NCI-H524 (cell line): ENCODE measurements at places on chromosomes 3 and 15.

DNA sequence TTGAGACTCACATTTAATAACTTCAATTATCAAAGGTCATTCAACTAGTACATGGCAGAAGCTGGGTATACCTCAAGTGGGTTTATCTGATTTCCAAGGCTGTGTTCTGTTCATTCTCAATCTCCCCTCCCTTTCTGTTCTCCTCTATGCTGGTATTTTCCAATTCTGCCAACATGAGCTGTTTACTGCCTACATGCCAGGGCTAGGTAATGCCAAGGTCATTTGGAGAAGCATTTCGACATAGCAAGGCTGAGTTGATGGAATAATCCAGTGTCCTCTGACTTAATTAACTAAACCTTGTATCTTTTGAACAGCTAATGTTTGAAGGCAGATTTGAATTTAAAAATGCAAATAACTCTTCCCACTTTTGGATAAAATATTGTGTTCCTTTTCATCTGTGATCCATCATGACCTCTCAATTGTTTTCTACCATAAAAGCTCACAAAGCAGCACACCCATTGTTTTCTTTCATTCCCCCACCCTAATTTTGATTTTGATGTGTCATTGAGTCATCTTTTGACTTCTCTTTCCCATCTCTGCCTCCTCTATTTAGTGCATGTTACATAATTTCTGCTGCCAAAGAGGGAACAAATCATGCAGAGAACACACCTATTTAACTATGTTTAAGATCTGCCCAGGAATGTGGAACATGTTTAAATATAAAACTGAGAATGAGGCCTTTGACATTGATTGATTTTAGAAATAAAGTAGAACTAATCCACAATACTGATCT is 308.8 kb upstream of the NR2E3 start:
- DNase-seq: no peak

- no peak for DNase-seq
These were observed 21.4 kb downstream of the CCDC13 start for GRCh38 chr3:42751609-42752008.

DNA sequence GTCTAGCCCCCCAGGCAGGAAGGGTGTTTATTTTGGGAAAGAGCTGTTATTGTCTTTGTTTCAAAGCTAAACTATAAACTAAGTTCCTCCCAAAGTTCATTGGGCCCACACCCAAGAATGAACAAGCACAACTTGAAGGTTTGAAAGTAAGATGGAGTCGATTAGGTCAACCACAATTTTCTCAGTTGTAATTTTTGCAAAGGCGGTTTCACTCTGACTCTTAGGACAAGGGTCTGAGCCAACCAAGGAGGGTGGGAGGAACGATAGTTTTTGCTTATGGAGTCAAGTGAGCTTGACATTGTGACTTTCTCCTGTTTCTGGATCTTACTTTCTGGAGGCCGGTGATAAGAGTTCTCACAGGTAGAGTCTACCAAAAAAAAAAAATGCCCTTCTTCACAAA is 5.8 kb upstream of the ZNF770 start:
- no peak for DNase-seq

- DNase-seq: no peak
These were observed 102.3 kb downstream of the RORA start for GRCh38 chr15:61126811-61127210.

DNA sequence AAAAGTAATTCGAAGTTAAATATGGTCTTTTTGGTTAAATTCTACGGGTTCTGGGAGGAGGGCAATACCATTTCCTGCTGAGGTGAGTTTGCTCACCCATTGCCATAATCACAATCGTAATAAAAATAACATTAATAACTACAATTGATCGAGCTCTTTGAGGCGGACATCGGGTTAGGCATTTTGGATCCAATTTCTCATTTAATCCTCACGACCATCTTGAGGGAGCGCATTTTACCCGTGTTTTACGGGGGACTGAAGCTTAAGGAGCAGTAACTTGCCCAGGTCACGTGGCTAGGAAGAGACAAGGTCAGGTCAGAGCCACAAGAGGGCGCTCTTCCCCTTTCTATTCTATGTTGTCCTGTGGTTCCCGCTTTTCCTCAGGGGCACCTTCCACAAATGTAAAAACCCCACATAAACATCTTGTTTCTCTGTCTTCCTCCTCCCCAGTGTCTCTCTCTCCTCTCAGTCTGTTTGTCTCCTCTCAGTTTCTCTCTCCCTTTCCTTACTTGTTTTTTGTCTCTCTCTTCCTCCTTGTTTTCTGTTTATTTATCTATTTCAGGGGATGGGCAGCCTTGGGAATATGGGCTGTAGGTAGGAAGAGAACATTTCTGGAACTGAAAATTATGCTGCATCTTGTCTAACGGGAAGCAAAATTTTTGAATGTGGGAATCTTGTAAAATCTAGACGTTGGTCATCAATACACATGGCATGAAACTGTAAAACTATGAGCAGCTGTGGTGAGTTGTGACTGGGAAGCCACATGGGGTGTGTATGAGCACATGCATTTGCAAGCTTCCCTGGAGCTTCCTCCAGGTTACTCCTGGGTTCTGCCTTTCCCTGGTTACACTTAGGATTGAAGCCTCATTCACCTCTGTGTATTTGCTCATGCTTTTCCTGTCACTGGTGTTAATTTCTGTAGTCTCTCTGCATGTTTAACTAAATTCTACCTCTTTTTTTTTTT is 71.0 kb downstream of the SQOR start:
- peak; percentile 85 for DNase-seq

DNA sequence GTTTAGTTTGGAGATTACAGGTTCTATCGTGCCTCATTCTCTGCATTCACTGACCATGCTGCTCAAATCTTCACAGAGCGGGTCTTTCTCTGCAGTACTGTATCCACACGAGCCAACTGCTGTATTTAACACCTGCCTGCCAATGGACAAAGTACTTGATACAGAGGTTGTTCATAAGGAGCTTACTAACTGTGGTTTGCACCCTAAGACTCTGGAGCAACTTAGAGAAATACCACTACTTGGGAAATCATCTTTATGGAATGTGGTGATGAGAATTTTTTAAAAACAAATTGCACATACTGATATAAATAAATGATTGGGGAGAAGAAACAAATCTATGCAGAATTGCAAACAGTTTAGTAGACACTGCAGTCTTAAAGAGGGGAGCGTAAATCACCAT is 90.0 kb downstream of the PPP2R3A start:
- DNase-seq: no peak

- DNase-seq: no peak
These were observed 19.3 kb upstream of the ZPLD1 start for GRCh38 chr3:102415553-102415952.

GRCh38 chr15:38560456-38560926 is 4.1 kb downstream of the RASGRP1 start:
- DNase-seq: no peak

DNA sequence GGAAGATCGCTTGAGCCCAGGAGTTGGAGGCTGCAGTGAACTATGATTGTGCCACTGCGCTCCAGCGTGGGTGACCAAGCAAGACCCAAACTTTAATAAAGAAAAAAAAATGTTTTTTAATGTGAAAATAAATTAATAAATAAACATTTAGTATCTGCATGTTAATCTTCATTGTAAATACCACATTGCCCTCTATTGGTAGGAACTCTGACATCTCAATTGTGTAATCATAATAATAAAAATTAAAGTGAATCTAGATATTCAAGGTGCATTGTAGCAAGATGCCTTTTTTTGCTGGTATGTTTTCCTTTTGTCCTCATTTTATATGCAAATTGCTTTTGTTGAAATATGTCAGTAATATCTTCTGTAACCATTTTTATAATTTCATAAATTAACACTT is 95.0 kb upstream of the LIMD1 start:
- DNase-seq: peak; percentile 40

DNA sequence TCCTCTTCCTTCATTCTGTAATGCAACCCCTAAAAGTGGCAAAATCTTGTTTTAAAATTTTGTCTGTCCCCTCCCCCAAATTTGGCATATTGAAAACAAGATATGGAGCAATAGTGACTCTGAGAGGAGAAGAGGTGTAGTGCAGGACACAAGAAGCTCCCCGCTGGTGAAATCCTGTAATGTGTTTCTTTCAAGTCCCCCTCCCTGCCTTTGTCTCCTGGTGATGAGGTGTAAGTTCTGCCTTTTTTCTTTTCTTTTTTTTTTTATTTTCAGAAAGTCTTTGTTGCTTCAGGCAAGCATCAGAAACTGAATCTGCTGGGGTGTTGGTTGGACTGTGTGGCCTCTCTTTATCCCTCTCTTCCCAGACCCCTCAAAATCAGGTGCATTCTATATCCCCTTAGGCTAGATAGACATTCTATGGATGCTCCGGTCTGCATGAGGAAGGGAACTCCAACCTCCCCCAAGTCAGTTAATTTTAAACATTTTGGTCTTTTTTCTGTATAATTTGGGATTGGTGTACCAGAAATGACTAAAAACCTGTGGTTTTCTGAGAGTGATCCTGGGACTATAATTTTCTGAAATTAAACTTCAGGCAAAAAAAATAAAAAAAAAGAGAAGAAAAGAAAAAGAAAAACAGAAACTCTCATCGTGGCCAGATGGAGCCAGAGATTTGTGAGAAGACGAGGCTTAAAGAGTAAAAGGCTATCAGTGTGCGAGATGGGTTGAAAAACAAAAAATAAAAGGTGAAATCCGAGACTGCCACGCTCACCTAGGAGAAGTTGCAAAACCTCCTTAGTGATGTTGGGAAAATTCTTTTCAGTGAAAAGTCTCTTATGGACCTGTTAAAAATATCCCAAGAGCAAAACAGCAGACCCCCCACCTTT is 21.4 kb downstream of the ACKR2 start:
- DNase-seq: peak; percentile 58

GRCh38 chr3:168996622-168997021 is 666.9 kb downstream of the MECOM start:
- no peak for DNase-seq

GRCh38 chr15:69604072-69604411 is 151.4 kb downstream of the RPLP1 start:
- DNase-seq: no peak

GRCh38 chr15:50148362-50148963 is 29.4 kb upstream of the ATP8B4 start:
- DNase-seq: peak; percentile 92

DNA sequence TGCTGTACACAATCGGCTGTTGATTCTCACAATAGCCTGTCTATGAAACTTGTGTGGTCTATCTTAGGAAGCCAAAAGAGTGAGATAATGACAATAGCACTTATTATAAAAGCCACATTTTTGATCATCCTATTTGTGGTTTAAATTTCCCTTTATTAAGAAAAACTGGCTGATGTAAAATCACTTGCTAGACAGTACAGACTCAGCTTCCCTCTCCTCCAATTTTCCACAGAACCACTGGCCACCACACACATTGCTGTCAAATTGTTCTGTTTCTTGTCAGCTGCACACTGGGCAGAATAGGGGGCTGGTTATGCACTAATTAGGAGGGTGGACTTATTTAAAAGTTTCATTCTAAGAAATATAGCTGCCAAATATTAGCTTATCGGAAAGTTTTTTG is 425.9 kb downstream of the EPHA3 start:
- no peak for DNase-seq

GRCh38 chr15:31079519-31079918 is 22.0 kb downstream of the TRPM1 start:
- no peak for DNase-seq

GRCh38 chr3:177495566-177495965 is 298.3 kb upstream of the TBL1XR1 start:
- DNase-seq: no peak

GRCh38 chr3:69547461-69547880 is 161.6 kb upstream of the FRMD4B start:
- DNase-seq: no peak

GRCh38 chr3:72614394-72615074 is 233.7 kb downstream of the SHQ1 start:
- DNase-seq: no peak

GRCh38 chr15:31444844-31445243 is 118.2 kb downstream of the KLF13 start:
- no peak for DNase-seq

GRCh38 chr3:61008998-61009380 is 242.3 kb downstream of the FHIT start:
- DNase-seq: no peak

DNA sequence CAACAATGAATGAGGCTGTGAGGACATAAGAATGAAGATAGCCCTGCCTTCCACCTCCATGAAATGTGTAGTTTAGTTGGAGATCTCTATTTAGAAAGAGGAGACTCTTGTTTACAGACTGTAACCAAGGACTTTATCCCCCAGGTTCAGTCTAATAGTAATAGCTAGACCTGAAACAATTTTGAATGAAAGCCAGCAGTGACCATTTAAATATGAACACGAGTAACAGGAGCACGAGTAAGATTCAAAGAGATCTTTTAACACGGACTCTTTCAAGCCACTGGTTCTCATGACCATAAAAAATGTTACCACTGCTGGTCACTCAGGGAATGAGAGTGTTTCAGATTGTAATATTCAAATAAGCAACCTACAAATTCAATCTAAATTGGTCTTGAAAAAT is 123.1 kb downstream of the FMN1 start:
- DNase-seq: no peak

DNA sequence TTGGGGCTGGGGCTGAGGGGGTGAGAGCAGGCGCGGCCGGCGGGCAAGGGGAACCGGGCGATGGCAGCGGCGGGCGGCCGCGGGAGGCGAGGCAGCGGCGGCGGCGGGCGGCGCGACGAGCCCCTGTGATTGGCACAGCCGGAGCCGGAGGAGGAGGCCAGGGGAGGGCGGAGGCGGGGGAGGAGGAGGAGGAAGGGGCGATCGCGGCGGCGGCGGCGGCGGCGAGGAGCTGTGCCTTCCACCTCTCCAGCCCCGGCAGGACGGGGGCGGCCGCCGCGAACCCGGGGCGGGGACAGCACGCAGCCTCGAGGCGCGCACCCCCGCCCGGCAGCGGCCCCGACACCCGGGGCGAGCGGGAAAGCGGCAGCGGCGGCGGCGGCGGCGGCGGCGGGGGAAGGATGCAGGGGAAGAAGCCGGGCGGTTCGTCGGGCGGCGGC is at the start of gene SLCO3A1:
Gene SLCO3A1 (plus strand): TSS at position 198 of the 437 bp plus-strand sequence.
- peak; percentile 63 for DNase-seq

DNA sequence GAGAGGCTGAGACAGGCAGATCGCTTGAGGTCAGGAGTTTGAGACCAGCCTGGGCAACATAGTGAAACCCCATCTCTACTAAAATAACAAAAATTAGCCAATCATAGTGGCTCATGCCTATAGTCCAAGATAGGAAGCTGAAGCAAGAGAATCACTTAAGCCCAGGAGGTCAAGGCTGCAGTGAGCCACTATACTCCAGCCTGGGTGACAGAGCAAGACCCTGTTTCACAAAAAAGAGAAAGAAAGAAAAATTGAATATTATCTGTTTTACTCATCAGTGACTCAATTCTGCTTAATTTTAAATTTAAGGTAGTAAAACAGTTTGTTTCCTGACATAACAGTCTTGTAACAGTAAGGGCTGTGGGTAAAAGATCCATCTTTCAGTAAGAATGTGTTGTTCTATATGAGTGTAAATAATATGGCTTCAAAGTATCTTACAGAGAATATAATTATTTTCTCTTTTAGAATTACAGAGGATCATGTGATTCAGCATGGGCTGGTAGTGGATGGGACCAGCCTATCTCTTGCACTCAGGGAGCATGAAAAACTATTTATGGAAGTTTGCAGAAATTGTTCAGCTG is 85.8 kb downstream of the ATP11B start:
- no peak for DNase-seq

GRCh38 chr3:189555558-189555881 is 75.7 kb upstream of the TP63 start:
- DNase-seq: no peak
